Endothelial cell (in vitro differentiated cells): ENCODE measurements at places on chromosomes 6 and 20. TPM values are rescaled to one million over a fixed set of nuclear protein-coding genes. Genes with fewer than 3 reads are reported as not detected.

GRCh38 chr6:83838727-83839126, 14.4 kb upstream of the RIPPLY2 start:
- no peaks in the 10 kb centered on the region for H3K4me1 ChIP-seq
- peaks cover 10% of the 10 kb centered on the region for H3K36me3 ChIP-seq
- H3K27me3 ChIP-seq: peaks cover 3% of the 10 kb centered on the region
- no peak overlapping the region for H3K27ac ChIP-seq
- H3K4me3 ChIP-seq: no peak overlapping the region
- DNase-seq: no peak

- DNase-seq: no peak
- H3K4me1 ChIP-seq: no peaks in the 10 kb centered on the region
- H3K27me3 ChIP-seq: peaks cover 3% of the 10 kb centered on the region
- peaks cover 23% of the 10 kb centered on the region for H3K36me3 ChIP-seq
These were observed 14.2 kb downstream of the CHD6 start for GRCh38 chr20:41604002-41604401.

The HCRTR2 gene
- not detected for total RNA-seq

The HAO1 gene
- total RNA-seq: not detected

GRCh38 chr20:33093582-33093981, 14.1 kb downstream of the BPIFB4 start:
- DNase-seq: no peak
- H3K36me3 ChIP-seq: no peaks in the 10 kb centered on the region
- H3K27me3 ChIP-seq: no peaks in the 10 kb centered on the region
- no peak overlapping the region for H3K27ac ChIP-seq
- no peak overlapping the region for H3K4me3 ChIP-seq

DNA sequence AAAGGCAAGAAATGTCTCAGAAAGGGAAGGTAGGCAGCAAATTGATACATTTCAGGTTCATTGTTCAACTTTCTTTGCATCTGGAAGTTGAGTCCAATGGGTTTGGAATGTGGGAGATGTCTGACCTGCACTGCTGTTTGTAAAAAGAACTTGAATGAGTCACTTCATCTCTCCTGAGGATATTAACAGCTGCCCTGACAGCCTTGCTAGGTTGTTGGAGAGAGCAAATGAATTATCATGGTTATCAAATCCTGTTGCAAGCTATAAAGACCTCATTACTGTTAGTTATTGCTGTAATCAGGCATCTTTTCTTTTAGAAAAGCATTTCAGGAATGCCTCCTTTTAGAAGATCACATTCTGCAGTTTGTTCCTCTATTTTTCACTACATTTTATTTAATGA, 23.0 kb upstream of the FLRT3 start:
- H3K27ac ChIP-seq: no peak overlapping the region
- DNase-seq: no peak
- H3K4me3 ChIP-seq: no peak overlapping the region
- H3K4me1 ChIP-seq: no peaks in the 10 kb centered on the region
- peaks cover 2% of the 10 kb centered on the region for H3K27me3 ChIP-seq
